ENCODE measurements at places on chromosomes 2 and 18. TPM values are rescaled to one million over a fixed set of nuclear protein-coding genes. Genes with fewer than 3 reads are reported as not detected.

FABP1 gene
- total RNA-seq = not detected

PID1 gene
- 0.83 TPM for total RNA-seq

FKBP7 gene
- 32.6 TPM for total RNA-seq

ADAM23 gene
- total RNA-seq = 3.9 TPM

CNTNAP5 gene
- total RNA-seq = not detected

SERPINB4 gene
- not detected for total RNA-seq

LRP1B gene
- under 0.01 TPM for total RNA-seq

ZNF521 gene
- total RNA-seq = 44.7 TPM

GCKR gene
- total RNA-seq = under 0.01 TPM

MAB21L4 gene
- not detected for total RNA-seq

CELF4 gene
- not detected for total RNA-seq

ANO7 gene
- total RNA-seq = 0.36 TPM

ALPG gene
- total RNA-seq = not detected

ASPRV1 gene
- total RNA-seq = 0.28 TPM

Data from IMR-90 (cell line).